ENCODE measurements at places on chromosomes 16 and 17.

DNA sequence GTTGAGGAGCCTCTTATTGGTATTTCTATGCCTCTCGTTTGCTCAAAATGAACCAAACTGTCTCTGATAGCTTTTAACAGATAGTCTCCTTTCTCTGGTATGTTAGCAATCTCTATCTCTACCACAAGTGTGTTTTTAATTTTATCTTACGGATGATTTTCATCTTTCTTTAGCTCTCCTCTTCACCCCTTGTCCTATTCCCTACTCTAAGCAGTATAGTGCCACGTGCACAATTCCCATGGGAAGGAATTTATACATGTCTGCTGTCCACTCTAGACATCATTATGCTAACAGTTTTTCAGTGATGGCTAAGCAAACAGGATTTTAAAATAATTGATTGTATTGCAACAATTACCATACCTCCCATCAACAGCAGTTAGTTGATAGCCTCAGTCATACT, 177.3 kb downstream of the CYB561 start:
- DNase-seq, result no peak

DNA sequence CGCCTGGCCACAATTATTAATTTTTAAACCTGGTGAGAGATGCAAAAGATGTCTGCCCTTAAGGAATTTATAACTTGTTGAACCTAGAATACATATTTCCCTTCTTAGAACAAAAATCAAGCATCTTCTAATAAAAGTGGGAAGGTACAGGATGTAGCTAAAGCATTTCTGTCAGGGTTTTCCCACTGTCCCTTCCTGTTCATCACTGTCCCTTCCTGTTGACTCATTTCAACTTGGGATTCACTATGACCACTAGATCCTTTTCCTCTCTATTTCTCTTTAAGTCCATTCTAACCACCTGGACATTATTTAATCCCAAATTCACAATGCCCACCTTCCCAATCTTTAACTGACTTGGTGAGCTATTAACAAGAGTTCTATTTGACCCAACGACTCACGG, 33.9 kb upstream of the CDRT4 start:
- no peak for DNase-seq

DNA sequence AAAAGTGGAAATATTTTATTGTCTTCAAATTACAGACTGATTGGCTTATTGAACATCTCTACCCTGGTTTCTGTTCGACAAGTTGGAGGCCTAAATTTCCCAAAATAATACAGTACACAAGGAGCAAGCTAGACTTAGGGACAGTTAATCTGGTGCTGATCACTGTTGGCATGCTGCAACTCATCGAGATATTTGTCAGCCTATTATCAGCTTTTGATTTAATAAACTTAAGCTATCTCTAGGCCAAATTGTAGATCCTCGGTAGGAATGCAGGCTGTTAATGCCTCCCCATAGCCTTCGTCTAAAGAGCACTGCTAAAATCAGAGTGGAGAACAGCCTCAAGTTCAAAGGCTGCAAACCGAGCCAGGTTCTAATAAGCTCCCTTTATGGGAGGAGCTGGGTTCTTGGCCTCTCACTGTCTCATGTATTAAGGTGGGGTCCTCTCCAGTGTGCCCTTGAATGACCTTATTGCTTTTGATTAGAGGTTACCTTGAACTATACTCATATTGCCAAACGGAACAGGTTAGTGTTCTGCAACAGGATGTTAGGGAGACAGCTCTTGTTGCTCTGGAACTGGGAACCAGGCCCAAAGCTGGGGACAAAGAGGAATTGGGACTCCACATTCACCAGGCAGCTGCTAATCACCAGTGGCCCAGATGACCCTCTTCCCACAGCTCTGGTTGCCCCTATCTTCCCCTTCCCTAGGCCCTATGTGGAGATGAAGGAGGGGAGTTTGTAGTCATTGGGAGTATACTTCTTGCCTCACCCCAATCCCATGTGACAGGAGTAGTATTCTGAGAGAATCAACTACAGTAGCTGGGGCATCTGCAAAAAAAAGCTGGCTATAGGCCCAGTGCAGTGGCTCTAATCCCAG, 69.5 kb upstream of the NOL11 start:
- no peak for DNase-seq

GRCh38 chr16:17831330-17831729, 360.6 kb upstream of the XYLT1 start:
- DNase-seq, result no peak

GRCh38 chr16:11685844-11686618, 17.8 kb downstream of the SNN start:
- DNase-seq, result no peak

- no peak for DNase-seq
These were observed 13.0 kb downstream of the RARA start for GRCh38 chr17:40321961-40322357.

GRCh38 chr16:12703935-12704334, 99.8 kb downstream of the CPPED1 start:
- no peak for DNase-seq

GRCh38 chr16:67598527-67598926, 36.2 kb downstream of the CTCF start:
- DNase-seq, result no peak

GRCh38 chr17:14616528-14616927, 315.6 kb downstream of the HS3ST3B1 start:
- DNase-seq, result no peak

DNA sequence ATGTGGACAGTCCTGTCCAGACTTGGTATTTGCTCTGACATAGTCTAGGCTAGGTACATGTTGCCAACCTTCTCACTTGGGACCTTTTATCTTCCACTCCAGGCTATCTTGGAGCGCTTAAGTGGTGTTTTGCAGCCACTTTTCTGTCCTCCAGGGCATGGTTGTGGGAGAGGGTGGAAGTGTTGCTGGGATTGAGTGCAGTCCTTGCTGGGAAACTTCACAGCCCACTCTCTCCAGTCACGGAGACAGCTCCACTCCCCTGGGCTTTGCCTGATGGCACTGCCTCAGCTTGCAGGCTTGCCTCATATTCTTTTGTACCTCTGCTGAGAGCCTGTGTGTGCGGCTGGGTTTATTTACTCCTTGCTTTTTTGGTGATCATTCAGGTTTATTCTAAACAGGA, 17.4 kb downstream of the RPA1 start:
- DNase-seq, result no peak

GRCh38 chr16:17578981-17579874, 108.5 kb upstream of the XYLT1 start:
- peak; percentile 34 for DNase-seq

- DNase-seq, result no peak
These were observed 2.4 kb upstream of the PSMC3IP start for GRCh38 chr17:42579794-42580551.

DNA sequence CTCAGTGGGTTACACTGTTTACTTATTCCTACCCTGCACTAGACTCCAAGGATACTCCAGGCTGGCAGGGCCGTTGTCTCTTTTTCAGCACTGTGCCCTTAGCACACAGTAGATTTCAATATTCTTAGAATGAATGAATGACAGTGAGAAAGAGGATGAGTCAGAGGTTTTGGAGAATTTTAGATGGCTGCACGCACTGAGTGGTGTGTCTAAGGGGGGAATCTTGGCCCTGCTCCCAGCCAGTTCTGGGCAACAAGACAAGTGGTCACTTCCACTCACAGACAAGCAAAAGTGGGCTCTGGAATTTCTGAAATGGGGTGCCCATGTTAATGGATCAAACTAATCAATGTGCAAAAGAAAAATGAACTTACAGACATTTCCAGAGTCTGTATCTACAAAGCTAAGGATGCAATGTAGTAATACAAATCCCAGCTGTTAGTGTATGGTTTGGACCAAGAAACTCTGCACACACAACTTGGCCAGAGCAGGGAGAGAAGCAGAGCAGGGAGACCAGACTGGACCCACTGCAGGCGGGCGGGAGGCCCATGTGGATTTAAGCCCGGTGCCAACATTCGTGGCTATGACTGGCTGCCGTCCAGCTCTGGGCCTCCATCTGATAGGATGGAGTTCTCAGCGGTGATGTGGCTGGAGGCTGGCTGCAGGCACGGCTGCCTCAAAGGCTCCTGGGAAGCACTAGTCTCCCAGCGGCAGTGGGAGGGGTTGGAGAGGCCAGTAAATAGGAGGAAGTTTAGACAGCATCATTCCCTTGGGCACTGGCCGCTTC, 95.6 kb upstream of the CDYL2 start:
- DNase-seq, result no peak

GRCh38 chr17:79843474-79843815, 4.2 kb upstream of the CBX4 start:
- no peak for DNase-seq

DNA sequence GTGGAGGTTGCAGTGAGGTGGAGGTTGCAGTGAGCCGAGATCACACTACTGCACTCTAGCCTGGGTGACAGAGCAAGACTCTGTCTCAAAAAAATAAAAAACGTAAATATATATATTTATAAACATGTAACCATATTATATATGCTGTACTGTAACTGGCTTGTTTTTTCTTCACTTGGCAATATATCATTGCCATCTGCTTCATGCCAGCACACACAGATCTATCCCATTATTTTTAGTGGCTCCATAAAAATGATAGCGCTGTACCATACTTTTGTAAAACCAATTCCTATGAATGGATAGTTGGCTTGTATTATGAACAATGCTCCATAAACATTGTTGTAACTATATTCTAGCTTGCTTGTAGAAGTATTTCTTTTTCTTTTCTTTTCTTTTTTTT, 49.5 kb downstream of the GPRC5B start:
- no peak for DNase-seq

- DNase-seq, result no peak
These were observed 48.3 kb upstream of the ERN1 start for GRCh38 chr17:64178011-64178825.

DNA sequence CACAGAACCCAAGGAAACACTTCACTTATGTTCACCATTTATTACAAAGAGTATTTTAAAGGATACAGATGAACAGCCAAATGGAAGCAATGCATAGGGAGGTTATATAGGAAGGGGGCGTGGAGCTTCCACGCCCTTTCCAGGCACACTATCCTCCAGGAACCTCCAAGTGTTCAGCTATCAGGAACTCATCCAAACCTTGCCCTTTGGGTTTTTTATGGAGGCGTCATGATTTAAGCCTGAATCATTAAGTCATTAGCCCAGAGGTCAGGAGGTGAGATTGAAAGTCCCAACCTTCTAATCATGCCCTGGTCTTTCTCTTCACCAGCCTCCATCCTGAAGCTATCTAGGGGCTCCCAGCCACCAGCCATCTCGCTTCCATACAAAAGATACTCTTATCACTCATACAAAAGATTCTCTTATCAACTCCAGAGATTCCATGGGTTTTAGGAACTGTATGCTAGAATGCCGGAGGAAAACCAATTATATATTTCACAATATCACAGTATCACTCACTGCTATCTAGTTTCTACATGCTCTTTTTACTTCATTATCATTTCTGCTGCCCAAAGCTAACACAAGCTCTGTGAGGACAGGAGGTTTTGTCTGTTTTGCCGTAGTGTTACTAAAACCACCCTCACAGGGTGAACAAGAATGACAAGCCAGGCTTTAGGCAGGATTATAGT, 213.4 kb downstream of the SLC39A11 start:
- no peak for DNase-seq

DNA sequence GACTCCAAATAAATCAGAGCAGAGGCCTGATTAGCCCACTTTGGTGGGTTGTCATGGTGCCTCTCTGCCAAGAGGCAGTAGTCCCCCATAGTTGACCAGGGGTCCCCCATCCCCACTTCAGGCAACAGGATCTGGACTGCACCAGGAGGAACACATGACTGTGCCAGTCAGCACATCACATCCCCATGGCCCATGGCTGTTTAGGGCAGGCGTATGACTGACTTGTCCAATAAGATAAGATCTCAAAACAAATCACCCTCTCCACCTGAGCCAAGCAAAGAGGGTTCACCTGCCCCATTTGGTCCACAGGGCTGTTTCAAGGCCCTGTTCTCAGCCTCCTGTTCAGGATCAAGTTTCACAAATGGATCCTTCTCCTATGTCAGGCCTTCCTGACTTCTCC, 93.3 kb downstream of the C16orf78 start:
- no peak for DNase-seq

GRCh38 chr17:17086585-17086984, 44.3 kb downstream of the MPRIP start:
- no peak for DNase-seq

DNA sequence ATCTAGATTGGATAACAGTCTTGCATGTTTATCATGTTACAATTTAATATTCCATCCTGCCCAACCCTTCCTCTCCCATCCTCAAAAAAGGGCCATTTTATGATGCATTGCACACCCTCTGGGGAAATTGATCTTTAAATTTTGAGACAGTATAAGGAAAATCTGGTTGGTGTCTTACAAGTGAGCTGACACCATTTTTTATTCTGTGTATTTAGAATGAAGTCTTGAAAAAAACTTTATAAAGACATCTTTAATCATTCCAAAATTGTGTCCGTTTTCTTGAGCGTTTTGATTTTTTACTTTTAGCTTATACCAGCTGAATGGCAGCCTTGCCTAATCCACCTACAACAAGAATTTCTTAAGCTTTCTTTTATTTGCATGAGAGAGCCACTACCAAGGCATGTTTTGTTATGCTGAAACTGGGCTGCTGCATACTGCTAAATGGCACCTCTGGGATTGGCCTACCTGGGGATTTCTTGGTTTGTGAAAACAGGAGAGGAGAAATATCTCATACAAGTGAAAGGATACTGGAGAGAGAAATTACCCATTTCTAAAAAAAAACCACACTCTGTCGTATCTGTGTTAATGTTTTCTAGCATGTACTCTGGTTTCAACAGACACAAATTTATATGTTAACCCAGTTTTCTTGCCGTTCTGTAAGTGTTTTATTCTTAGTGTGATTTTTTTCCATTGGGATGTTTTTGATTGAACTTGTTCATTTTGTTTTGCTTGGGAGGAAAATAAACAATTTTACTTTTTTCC, 52.2 kb downstream of the TUBD1 start:
- no peak for DNase-seq

DNA sequence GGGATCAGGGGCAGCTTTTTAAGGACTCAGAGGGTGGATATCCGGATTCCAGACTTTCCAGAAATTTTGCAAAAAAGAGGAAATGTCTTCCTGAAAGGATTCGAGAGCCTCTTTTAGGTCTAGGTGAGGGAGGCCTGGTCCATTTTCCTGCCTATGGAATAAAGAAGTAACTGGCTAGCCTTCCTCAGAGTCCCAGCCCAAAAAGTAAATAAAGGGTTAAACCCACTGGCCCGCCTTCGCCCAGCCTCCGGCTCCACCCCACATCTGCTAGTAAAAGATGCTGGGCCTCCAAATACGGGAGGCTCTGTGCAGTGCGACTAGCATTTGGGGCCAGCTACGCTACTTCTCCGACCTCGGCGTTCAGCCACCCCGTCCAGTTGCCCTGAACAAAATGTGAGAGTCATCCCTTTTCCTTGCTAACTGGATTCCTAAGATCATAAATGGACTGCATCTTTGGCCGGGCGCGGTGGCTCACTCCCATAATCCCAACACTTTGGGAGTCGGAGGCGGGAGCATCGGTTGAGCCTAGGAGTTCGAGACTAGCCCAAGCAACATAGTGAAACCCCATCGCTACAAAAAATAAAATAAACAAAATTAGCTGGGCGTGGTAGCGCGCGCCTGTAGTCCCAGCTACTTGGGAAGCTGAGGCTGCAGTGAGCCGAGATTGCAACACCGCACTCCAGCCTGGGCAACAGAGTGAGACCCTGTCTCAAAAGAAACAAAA, 824 bp upstream of the MPP2 start:
- DNase-seq, result peak; percentile 38

GRCh38 chr17:48074322-48075081, 26.3 kb downstream of the NFE2L1 start:
- peak; percentile 63 for DNase-seq

GRCh38 chr16:87086575-87086974, 230.6 kb downstream of the C16orf95 start:
- no peak for DNase-seq

All from CD4-positive, alpha-beta T cell treated with Interferon gamma for 1 hour (primary cell).